ENCODE measurements at places on chromosomes 7 and 10.
A peak's percentile ranks its signal among the peaks of the same experiment; 100 is the strongest.

- DNase-seq: no peak
Observed at GRCh38 chr7:67738145-67738544, 741.5 kb downstream of the TYW1 start.

DNA sequence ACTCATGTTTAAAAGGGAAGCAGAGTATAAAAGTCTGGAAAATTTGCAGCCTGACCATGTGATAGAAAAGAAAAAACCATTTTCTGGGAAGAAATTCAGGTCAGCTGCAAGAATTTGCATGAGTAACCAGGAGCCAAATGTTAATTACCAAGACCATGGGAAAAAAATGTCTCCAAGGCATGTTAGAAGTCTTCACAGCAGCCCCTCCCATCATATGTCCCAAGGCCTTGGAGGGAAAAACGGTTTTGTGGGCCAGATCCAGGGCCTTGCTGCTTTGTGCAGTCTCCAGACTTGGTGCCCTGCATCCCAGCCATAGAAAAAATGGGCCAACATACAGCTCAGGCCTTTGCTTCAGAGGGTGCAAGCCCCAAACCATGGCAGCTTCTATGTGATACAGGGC, 1019.6 kb upstream of the SORCS1 start:
- DNase-seq: no peak

- no peak for DNase-seq
Observed at GRCh38 chr10:17851611-17852010, 42.5 kb downstream of the MRC1 start.

- no peak for DNase-seq
Observed at GRCh38 chr7:41003977-41004376, 698.9 kb downstream of the INHBA start.

GRCh38 chr7:98584830-98585229, 32.3 kb upstream of the NPTX2 start:
- DNase-seq: no peak

DNA sequence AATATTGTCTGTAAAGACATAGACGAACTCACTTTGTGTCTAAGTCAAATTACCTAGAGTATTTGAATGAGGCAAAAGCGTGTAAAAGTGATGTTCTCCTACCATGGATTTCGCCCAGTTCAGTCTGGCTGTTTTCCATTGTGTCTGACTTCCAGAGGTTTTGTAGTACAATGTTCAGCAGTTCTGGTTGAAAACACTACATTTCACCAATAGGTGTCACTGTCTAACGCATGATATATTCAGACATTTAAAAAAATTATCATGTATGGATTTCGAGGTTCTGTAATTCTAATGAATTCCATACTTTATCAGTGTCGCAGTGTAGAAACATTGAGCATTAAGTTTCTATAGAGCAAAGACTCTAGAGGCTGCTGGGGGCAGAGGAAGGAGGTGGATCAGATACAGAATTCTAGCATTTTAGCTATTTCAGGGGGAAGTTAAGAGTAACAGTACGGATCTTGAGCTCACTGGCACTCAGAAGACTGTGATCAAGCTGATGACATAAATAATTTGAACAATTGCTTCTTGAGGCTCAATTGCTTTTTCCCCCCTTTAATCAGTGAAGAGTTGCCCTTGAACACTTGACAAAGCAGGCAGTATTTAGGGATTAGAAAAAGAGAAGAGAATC, 196.9 kb upstream of the RHOBTB1 start:
- peak; percentile 14 for DNase-seq

GRCh38 chr10:95303535-95303934, 12.7 kb upstream of the PDLIM1 start:
- no peak for DNase-seq

- no peak for DNase-seq
Observed at GRCh38 chr7:144709066-144709465, 126.8 kb downstream of the TPK1 start.

DNA sequence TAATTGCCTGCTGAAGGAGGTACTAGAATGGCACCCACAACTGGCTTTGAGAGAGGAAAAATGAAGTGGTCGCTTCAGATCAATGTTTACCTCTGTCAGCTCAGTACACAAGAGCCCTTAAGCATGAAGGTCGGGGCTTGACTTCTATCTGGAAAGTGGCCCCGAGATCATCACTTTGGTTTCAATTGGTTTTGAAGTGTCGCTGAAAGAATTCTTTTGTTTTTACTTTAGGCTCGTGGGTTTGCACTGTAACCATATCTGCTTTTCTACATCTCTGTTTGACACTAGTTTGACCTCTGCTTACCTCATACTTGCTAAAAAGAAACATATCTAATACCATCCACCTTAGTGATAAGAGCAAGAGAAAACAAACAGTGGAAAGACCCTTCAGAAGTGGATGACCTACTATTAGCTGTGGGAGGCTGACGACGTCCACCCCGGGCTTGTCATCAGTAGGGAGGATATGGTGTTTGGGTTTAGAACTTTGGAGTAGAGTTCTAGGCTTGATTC, 361.8 kb downstream of the GATA3 start:
- DNase-seq: peak; percentile 83
